ENCODE measurements at places on chromosomes 4 and X. TPM values are rescaled to one million over a fixed set of nuclear protein-coding genes. Genes with fewer than 3 reads are reported as not detected.
A peak's percentile ranks its signal among the peaks of the same experiment; 100 is the strongest.

Gene TMEM187
- 6.9 TPM for total RNA-seq

Gene NDUFB11
- 78.5 TPM for total RNA-seq

Gene SMIM31
- total RNA-seq, result not detected

Gene GAB3
- 5.0 TPM for total RNA-seq

Gene LONRF3
- total RNA-seq, result 19.9 TPM

Gene BCLAF3
- 7.0 TPM for total RNA-seq

Gene PARM1
- total RNA-seq, result 12.9 TPM

DNA sequence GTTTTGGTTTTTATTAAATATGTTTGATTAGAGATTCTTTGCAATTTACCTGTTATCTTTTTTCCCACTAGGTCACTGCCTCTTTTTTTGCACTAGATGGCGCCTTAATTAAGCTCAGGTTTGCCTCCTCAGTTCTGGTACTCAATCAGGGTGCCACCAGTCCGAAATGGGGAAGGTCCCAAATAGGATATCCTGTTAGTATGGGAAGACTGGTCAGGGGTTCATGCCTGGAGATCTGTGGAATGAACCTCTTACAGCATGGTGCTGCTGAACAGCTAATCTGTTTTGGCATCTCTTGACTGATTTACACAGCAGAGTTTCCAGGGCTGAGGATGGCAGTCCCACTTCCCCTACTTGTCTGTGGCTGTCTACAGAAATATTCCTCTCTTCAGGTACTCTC is 24.2 kb upstream of the VSIG1 start:
- H3K27me3 ChIP-seq, result no peaks in the 10 kb centered on the region
- H3K36me3 ChIP-seq, result no peaks in the 10 kb centered on the region
- H3K4me1 ChIP-seq, result no peaks in the 10 kb centered on the region
- H3K27ac ChIP-seq, result no peak overlapping the region
- no peak overlapping the region for H3K4me3 ChIP-seq
- DNase-seq, result no peak

DNA sequence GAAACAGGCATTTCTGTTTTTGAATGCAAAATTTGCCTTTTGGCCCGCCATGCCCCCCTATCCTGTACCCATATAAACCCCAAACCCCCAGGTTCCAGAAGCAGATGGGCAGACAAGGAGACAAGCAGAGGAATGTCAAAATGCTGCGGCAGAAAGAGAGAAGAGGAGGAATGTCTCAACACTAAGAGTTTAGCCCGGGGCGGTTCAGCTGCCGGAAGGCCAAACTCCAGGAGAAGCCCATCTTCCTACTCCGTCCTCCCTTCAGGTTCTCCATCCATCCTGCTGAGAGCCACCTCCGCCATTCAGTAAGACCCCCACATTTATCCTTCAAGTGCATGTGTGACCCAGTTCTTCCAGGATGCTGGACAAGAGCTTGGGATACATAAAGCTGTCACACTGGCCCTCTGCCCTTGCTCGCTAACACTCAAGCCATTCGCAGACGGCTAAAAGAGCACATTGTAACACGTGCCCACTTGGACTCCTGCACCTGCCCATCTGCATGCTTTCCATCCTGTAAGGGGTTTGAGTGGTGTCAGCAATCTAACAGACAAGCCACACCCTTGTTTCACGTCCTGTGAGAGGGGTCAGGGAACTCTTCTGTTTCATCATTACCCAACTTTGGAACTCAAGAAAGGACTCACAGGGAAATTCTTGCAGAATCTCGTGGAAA is 31.3 kb downstream of the TLR10 start:
- H3K27me3 ChIP-seq, result no peaks in the 10 kb centered on the region
- DNase-seq, result no peak
- H3K36me3 ChIP-seq, result no peaks in the 10 kb centered on the region
- H3K27ac ChIP-seq, result no peak overlapping the region
- no peak overlapping the region for H3K4me3 ChIP-seq
- H3K4me1 ChIP-seq, result peaks cover 23% of the 10 kb centered on the region

DNA sequence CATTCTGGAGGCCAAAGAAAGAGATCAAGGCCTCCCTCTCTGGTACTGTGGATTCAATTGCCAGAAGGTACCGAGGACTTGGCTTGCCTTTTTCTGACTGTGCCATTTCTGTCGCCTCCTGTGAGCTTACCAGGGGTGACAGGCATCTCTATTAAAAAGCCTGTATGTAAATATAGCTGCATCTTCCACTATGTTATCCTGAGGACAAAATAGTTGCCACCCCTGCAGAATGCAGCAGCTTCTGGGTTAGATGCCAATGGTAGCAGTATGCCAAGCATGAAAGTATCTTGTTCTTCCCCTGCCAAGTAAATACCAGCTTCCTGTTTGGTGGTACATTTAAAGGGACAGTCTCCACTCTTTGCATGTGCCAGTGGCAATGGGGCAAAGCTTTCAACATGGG is 10.7 kb downstream of the TRPC5OS start:
- no peak overlapping the region for H3K4me3 ChIP-seq
- H3K27me3 ChIP-seq, result no peaks in the 10 kb centered on the region
- H3K4me1 ChIP-seq, result no peaks in the 10 kb centered on the region
- H3K36me3 ChIP-seq, result no peaks in the 10 kb centered on the region
- no peak overlapping the region for H3K27ac ChIP-seq

DNA sequence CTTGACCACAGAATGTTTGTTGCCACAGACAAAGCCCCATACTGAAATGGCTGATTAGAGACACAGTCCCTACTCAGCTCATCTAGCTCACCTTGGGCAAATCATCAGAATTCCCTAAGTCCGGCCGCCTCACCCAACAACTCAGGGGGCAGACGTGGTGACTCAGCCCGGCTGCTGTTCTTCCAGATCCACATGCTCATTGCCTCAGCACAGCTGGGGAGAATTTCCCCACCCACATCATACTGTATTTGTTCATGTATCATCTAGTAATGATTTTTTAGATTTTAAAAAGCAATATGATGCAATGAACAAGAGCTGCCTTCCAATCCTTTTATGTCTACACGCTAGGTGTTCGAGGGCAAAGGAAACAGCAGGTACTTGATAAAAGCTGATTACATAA is 333.8 kb upstream of the TENM3 start:
- no peak overlapping the region for H3K4me3 ChIP-seq
- peaks cover 15% of the 10 kb centered on the region for H3K4me1 ChIP-seq
- DNase-seq, result no peak
- no peaks in the 10 kb centered on the region for H3K27me3 ChIP-seq
- no peak overlapping the region for H3K27ac ChIP-seq

DNA sequence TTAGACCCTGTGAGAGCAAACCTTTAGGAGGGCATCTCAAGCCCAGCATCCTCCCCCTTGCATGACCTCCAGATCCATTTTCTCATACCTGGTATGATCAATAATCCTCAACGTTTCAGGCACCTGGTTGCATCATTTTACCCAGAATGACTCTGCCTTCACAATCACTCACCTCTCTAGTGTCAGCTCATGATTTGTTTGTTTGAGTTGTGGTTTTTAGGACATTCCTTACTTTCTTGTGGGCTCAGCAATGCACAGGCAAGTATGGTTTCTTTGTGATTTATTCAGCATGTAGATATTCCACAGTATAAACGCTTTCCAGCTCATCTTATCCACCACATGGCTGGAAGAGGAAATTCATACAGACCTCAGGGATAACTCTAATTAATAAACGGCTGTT is 93.6 kb upstream of the CPEB2 start:
- no peaks in the 10 kb centered on the region for H3K27me3 ChIP-seq
- H3K4me1 ChIP-seq, result no peaks in the 10 kb centered on the region
- H3K27ac ChIP-seq, result no peak overlapping the region
- DNase-seq, result no peak
- no peaks in the 10 kb centered on the region for H3K36me3 ChIP-seq

DNA sequence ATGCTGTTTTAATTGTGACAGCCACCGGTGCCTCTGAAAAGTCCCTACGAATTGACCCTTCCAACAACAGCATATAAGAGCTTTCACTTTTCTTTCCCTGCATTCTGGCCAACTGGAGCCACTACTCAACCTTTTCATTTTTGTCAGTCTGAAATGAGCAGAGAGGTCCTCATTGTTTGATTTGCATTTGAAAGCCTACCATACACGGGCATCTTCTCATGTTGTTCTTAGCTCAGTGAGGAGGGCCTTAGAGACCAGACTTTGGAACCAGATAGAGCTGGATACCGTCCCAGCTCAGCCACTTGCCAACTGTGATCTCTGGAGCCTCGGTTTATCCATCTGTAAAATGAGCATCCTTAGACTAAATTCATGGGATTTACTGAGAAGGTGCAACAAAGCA is 16.9 kb upstream of the TMSB4X start:
- peaks cover 9% of the 10 kb centered on the region for H3K4me1 ChIP-seq
- no peaks in the 10 kb centered on the region for H3K27me3 ChIP-seq
- no peak for DNase-seq
- no peaks in the 10 kb centered on the region for H3K36me3 ChIP-seq

GRCh38 chr4:183242291-183242690 is 77.8 kb downstream of the CLDN22 start:
- H3K27me3 ChIP-seq, result no peaks in the 10 kb centered on the region
- DNase-seq, result no peak
- H3K4me3 ChIP-seq, result no peak overlapping the region
- no peak overlapping the region for H3K27ac ChIP-seq
- peaks cover 28% of the 10 kb centered on the region for H3K36me3 ChIP-seq
- no peaks in the 10 kb centered on the region for H3K4me1 ChIP-seq

DNA sequence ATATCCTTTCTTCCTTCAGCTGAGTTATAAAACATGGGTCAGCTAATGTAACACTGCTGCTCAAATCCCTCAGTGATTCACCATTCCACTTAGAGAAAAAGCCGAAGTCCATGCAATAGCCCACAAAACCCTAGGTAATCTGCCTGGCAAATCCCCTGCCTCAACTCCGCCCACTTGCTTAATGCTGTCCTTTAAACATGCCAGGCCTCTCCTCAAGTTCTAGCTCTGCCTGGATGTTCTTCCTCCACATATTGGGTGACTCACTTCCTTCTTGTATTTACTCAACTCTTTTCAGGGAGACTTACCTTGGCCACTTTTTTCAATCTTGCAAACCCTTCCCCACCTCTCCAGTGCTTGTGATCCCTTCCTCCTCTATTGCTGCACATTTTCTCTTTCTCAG is 89.8 kb downstream of the EMCN start:
- H3K27ac ChIP-seq, result no peak overlapping the region
- no peak for DNase-seq
- H3K4me1 ChIP-seq, result no peaks in the 10 kb centered on the region

- no peaks in the 10 kb centered on the region for H3K27me3 ChIP-seq
- H3K27ac ChIP-seq, result no peak overlapping the region
- no peaks in the 10 kb centered on the region for H3K36me3 ChIP-seq
- no peak overlapping the region for H3K4me3 ChIP-seq
- DNase-seq, result no peak
Measured at GRCh38 chrX:19986531-19986930, 4.3 kb downstream of the BCLAF3 start.

DNA sequence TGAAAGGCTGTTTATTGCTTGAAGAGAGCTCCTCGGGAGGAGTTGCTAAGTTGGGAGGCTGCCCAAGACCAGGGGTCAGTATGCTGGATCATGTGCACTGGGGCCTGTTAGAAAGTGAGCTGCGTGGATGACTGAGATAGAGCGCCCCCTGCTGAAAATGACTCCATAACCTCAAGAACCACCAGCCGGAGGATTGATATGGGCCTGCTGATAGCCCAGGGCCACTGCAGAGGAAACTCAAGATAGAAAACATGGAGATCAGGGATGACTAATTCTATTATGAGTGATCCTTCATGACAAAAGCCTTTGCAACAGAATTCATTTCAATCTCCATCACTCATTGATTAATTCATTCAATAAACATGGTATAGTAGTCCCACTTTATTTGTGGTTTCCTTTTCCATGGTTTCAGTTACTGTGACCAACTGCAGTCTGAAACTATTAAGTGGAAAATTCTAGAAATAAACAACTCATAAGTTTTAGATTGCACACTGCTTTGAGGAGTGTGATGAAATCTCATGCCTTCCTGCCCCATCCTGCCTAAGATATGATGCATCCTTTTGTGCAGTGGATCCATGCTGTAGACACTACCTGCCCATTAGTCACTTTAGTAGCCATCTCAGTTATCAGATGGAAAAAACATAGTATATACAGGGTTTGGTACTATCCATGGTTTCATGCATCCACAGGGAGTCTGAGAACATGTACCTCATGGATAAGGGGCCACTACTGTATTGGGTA is 126.7 kb upstream of the MBNL3 start:
- DNase-seq, result no peak
- no peak overlapping the region for H3K4me3 ChIP-seq
- no peak overlapping the region for H3K27ac ChIP-seq
- no peaks in the 10 kb centered on the region for H3K27me3 ChIP-seq

DNA sequence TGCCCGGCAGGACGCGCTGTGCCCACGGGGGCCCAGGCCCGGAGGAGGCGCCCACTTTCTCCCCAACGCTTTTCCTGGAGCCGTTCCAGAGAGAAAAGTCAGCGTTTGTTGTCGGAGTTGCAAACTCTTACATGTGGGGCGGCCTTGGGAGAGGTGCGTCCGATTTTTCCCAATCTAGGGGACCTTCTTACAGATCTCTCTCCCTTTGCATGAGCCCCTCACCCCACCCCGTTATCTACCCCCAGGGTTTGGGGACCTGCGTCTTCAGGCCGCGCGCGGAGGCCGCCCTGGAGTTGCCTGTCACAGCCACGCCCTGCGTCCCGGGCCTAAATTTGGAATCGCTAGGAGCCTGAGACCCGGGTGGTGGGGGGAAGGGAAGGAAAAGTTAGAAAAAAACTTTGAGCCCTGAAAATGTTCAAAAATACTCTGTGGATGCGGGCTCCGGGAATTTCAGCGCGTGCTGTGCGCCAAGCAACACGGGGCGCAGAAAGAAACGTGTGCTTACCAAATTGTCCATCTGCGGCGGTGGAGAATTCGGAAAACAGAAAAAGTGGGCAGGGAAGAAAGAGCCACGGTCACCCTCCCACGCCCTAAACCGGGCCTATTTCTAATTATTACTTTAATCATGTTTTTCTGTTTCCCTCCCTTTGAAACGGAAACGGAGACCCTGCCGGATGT is 587 bp downstream of the CD99 start:
- no peaks in the 10 kb centered on the region for H3K27me3 ChIP-seq
- peak overlapping the region; percentile 83 for H3K4me3 ChIP-seq
- H3K36me3 ChIP-seq, result no peaks in the 10 kb centered on the region
- no peak for DNase-seq
- peaks cover 52% of the 10 kb centered on the region for H3K4me1 ChIP-seq
- H3K27ac ChIP-seq, result peak overlapping the region; percentile 93

GRCh38 chr4:176236946-176237345 is 32.1 kb downstream of the ASB5 start:
- no peak for DNase-seq
- H3K27me3 ChIP-seq, result no peaks in the 10 kb centered on the region
- H3K4me3 ChIP-seq, result peak overlapping the region; percentile 31
- H3K36me3 ChIP-seq, result no peaks in the 10 kb centered on the region
- H3K4me1 ChIP-seq, result peaks cover 36% of the 10 kb centered on the region

GRCh38 chr4:110163327-110164069 is 34.9 kb downstream of the ELOVL6 start:
- H3K4me3 ChIP-seq, result no peak overlapping the region
- DNase-seq, result no peak
- no peaks in the 10 kb centered on the region for H3K27me3 ChIP-seq
- H3K27ac ChIP-seq, result no peak overlapping the region
- H3K36me3 ChIP-seq, result no peaks in the 10 kb centered on the region

GRCh38 chr4:102694791-102695190 is 66.0 kb downstream of the MANBA start:
- no peaks in the 10 kb centered on the region for H3K4me1 ChIP-seq
- H3K4me3 ChIP-seq, result no peak overlapping the region
- no peaks in the 10 kb centered on the region for H3K27me3 ChIP-seq
- H3K36me3 ChIP-seq, result peaks cover 12% of the 10 kb centered on the region
- DNase-seq, result no peak

Data from esophagus muscularis mucosa (tissue), 4 donors.